CD4-positive, alpha-beta memory T cell (primary cell): ENCODE measurements at places on chromosomes 3 and 15. TPM values are rescaled to one million over a fixed set of nuclear protein-coding genes. Genes with fewer than 3 reads are reported as not detected.

EOMES gene
- 4.8 TPM for total RNA-seq

TNK2 gene
- 136 TPM for total RNA-seq

STAB1 gene
- 13.9 TPM for total RNA-seq

SSUH2 gene
- not detected for total RNA-seq

ACKR2 gene
- total RNA-seq = 0.49 TPM

STAC gene
- not detected for total RNA-seq

SETD2 gene
- total RNA-seq = 74.1 TPM

DNA sequence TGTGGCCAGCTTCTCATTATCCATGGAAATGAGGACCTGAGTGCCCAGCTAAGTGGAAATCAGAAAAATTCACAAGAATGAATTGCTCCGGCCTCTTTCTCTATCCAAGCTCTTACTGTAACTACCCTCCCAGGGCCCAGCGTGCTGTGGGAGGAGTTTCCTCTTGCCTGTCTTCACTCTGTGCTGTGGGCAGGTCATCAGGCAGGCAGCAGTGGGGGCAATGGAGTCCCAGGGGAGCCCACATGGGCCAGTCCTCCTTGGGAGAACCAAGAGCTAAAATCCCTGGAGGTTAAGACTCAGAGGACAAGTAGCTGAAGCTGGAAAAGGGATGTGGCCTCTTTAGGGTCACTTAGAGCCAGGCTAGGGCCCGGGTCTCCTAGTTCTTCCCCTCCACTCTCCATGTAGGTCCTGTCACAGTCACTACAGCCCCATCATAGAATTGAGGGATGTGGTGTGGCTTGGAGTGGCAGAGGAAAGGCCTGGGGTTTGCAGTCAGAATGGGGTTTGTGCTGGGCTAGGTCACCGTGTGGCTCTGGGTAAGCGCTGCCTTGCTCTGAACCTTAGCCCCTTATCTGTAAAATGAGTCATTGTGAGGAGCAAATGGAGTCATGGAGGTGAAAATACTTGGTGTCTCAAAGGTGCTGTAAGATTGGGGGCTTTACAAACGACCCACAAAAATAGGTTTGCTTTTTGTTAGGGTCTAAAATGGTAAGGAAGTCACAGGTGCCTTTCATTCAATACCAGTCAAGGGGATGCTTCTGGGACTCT is 3.7 kb downstream of the GASK1A start:
- DNase-seq = no peak

- peak; percentile 86 for DNase-seq
Measured at GRCh38 chr3:127672429-127673190, at the start of gene ABTB1. Gene ABTB1 (plus strand): TSS chr3:127672952. CDS start chr3:127673026, 74 bp downstream.

DNA sequence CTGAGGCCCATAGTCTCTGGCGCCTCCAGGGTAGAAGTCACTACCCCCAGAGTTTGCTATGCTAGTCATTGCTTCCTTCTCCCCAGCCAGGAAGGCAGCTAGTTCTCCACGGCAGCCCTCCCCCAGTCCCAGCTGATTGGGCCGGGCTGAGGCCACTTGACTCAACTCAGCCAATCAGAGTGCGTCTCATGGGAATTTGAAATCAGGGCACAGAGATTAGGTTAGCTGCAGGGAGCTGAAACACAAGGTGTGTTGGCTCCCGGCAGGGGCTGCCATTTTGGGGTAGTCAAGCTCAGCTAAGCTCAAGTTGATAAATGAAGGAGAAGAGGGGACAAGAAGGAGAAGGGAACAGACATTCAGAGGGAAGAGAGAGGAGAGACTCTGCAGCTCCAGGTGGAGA is 32.8 kb downstream of the LINGO1 start:
- no peak for DNase-seq

DNA sequence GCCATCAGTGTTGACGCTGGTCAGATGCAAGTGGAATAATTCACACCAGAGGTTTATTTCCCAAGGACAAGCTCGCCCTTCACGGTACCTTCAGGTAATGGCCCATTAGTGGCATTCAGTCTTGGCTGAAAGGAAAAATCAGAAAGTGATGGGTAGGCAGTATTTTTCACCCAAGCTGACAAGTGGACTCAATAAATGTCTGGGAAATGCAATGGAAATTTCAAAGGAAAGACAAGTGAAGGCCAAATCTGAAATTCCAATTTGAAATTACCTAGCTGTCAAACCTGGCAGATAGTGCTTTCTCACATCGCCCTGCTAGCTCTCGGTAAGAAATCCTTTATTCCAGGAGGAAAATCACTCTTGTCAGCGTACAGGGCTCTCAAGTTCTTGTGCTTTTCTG is 413.5 kb downstream of the OCA2 start:
- DNase-seq = no peak

GRCh38 chr3:195212749-195213375 is 58.1 kb downstream of the XXYLT1 start:
- no peak for DNase-seq

DNA sequence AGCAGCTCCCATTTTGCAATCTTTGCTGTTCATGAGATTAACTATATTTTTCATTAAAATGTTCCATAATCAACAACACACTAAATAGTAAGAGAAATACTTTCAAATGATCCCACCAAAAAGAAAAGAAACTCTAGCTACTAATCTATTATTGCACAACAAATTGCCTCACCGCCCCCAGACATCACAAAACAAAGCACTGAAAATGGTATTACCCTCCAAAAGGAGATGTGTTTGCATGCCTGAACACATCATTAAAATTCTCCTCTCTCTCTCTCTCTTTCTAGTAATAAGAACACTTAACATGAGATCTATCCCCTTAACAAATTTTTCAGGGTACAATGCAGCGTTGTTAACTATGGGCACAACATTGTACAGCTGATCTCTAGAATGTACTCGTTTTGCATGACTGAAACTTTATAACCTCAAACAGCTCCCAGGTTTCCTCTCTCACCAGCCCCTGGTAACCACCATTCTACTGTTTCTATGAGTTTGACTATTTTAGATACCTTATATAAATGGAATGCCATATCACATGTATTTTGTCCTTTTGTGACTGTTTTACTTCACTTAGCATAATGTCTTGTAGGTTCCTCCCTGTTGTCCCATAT is 33.1 kb downstream of the WNT5A start:
- no peak for DNase-seq

GRCh38 chr3:94462931-94463330 is 400.1 kb downstream of the NSUN3 start:
- DNase-seq = no peak

GRCh38 chr3:101172516-101172915 is 147.9 kb downstream of the IMPG2 start:
- no peak for DNase-seq

DNA sequence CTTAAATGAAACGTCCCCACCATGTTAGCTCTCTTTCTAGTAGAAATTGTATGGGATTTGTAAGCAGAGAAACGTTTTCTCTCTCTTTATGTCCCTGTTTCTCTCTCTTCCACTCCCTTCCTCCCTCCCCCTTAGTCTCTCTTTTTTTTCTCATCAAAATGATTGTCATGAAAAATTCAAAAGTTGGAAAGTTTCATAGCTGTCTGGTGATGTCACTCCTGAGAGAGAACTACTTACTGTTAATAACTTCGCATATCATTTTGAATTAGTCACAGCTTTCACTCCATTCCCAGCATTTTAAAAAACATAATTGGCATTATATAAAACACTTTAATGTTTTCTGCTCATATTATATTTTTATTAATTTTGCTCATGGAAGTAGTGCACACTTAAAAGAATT is 331.1 kb downstream of the C3orf38 start:
- DNase-seq = no peak

DNA sequence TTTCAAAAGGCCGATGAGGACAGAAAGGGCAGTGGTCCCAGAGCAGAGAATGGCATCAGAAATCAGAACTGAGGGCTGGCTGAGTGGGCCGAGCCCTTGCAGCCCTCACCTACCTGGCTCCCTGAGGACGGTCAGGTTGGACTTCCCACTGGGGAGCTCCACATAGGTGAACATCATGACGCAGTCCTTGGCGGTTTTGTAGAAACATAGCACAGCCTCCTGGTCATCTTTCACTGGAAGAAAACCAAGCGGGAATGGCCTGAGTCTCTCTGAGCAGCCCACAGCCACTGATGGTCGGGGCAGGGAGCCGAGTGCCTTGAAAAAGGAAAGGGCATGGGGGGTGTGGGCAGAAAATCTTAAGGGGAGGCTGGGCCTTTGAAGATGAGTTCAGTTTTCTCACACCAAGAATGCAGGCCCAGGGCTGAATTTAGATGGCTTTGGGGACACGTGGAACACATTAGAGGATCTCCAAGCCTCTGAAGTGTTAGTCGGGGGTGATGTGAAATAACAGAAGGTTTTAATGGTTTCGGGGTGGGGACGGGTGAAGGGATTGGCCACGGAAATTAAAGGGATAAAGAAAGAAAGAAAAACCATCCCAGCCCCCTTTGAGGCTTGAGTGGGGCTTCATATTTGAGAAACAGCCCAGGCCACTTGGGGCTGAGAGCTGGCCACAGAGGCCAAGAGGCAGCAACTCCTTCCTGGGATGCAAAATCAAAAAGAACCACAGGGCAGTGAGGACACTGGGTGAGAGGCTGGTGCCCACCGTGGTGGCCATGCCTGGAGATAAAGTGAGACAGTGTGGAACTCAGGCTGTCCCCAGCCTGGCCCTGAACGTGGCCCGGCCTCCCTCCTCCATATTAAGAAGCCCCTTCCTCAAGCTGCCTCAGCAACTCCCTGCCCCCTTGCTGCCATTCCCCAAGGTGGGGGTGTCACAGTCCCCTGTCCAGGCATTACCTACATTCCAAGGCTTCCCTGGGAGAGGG is 36.2 kb downstream of the UMPS start:
- DNase-seq = no peak

DNA sequence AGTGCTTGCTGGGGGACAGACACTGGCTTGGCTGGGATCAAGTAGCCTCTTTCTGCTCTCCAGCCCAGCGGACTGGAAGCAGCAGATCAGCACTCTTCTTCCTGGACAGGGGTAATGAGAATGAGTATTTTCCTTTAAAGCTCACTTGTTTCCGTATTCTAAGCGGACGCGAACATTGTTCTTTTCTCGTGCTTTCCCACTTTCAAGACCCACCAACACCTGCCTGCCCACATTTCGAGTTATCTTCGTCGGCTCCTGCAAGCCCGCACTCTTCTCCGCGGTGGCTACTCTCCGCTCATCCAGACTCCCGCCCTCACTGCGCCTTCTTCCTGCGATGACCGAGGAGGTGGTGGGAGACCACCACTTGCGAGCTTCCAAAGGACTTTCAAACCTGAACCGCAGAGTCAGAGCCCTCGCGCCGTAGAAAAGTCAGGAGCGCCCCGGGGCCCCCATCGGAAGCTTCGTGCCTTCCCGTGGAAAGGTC is 1.6 kb upstream of the PPM1L start:
- DNase-seq = peak; percentile 18

- peak; percentile 39 for DNase-seq
Measured at GRCh38 chr3:36843065-36844051, 79.0 kb upstream of the DCLK3 start.

DNA sequence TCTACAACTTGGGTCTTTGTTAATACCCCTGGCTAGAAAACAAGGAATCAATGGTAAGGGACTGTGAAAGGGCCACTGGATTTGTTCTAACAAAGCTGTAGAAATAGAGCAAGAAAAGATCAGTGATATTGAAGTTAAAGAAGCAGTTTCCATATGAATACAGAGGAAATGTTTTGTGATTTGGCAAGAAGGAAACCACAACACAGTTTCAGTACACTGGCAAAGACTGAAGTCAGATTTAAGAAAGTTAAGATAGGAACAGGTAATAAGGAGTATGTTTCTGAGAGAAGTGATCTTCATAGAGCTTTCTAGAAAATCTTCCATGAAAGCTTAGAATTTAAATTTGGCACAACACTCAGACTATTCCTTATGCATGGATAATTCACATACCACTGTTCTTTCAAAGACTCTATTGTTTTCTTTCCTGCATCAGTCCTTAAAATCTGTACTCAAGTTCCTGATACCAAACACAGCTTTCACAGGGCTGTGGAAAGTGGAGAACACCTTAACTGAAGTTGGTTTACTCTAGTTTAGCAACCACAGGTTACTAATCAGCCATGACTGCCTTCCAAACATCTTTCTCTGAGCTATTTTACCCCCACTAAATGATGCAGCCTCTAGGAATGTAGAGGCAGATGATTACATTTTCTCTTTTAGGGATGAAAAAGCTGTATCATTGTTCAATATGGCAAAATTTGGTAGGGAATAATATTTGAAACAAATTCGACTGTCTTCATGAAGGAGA is 32.4 kb upstream of the ALCAM start:
- DNase-seq = no peak

GRCh38 chr3:13673207-13673606 is 124.3 kb downstream of the FBLN2 start:
- DNase-seq = no peak

DNA sequence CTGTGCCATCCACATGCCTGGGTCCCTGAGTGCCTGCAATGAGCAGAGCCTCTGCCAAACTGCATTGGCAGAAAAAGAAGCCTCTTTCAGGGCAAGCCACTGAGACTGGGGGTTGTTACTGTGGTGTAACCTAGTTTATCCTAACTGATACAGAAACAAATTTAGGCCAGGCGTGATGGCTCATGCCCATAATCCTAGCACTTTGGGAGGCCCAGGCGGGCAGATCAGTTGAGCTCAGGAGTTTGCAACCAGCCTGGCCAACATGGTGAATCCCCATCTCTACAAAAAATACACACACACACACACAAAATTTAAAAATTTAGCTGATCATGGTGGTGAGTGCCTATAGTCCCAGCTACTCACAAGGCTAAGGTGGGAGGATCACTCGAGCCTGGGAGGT is 221.6 kb downstream of the TBC1D2B start:
- DNase-seq = no peak

- no peak for DNase-seq
Measured at GRCh38 chr3:58707390-58707930, 40.9 kb upstream of the FAM3D start.

- DNase-seq = no peak
Measured at GRCh38 chr15:50904211-50904610, 4.3 kb upstream of the AP4E1 start.

- no peak for DNase-seq
Measured at GRCh38 chr3:98779541-98780335, 16.6 kb downstream of the ST3GAL6 start.

DNA sequence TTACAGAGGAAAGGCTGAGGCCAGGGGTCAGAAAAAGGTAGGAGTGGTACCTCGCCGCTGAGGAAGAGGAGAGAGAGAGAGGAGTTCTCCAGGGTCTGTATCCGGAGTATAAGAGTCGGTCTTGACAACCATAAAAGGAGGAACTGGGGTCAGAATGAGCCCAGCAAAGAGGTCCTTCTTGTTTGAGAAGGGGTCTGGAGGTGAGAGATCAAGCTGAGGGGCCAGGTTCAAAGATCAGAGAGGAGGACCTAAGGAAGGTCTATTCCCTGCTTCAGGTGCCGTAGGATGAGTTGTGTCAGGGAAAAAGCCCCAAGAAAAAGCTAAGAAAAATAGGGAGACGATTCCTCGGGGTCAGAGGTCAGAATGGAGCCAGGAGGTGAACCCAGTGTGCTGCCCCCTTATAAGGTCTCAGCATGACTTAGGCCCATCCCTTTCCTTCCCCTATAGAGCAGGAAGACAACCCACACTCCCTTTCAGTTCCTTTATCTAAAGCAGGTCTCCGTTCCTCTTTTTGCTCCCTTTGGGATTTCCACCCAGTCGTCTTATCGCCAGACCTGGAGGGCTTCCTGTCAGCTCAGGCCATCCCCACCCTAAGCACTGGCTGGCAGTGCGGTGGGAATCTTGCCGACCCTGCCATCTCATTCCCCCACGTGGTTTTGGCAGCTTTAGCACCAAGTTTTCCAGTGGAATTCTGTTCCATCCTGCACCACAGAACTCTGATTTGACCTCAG is 651 bp downstream of the MTMR14 start:
- no peak for DNase-seq

- DNase-seq = no peak
Measured at GRCh38 chr3:129358772-129359371, 69.6 kb downstream of the EFCAB12 start.
